ENCODE measurements at places on chromosomes 1 and 21. TPM values are rescaled to one million over a fixed set of nuclear protein-coding genes. Genes with fewer than 3 reads are reported as not detected.
A peak's percentile ranks its signal among the peaks of the same experiment; 100 is the strongest.

SCAF4 gene
- 70.6 TPM for total RNA-seq

CTNNBIP1 gene
- total RNA-seq = 5.9 TPM

LAMC2 gene
- total RNA-seq = 0.22 TPM

CLDN17 gene
- total RNA-seq = not detected

RGS7 gene
- total RNA-seq = not detected

DNA sequence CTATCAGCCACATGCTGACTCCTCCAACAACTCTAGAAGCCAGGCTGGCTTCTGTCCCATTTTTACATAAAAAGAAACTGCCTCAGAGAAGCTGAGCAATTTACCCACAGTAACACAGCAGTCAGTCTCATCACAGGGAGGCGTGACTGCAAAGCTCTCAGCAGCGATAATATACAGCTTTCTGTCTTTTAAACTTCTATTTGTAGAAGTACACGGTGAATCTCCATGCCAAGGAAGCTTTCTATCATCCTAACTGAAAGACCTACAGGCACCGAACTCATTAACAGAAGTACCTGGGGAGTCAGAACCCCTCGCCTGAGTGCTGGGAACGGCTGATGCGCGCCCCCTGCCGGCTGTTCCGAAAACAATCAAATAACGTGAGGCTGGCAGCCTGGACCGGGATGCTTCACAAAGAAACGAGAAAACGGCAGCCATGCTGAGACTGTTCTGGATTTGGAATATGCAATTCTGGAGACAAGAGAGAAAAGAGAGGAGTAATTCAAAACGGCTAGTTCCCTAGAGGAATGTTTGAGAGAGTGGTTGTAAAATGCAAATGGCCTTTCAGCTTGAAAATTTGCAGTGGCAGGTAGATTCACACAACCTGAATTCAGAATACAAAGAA is 43.5 kb upstream of the RAB4A start:
- H3K4me1 ChIP-seq = peaks cover 11% of the 10 kb centered on the region
- peaks cover 15% of the 10 kb centered on the region for H3K27me3 ChIP-seq
- H3K27ac ChIP-seq = no peak overlapping the region
- peak; percentile 66 for DNase-seq
- H3K36me3 ChIP-seq = no peaks in the 10 kb centered on the region
- H3K4me3 ChIP-seq = no peak overlapping the region

- no peak overlapping the region for H3K27ac ChIP-seq
- H3K27me3 ChIP-seq = peaks cover 4% of the 10 kb centered on the region
- H3K36me3 ChIP-seq = peaks cover 1% of the 10 kb centered on the region
- H3K4me3 ChIP-seq = no peak overlapping the region
These were observed 5.4 kb upstream of the PRDM15 start for GRCh38 chr21:41884501-41885030.

DNA sequence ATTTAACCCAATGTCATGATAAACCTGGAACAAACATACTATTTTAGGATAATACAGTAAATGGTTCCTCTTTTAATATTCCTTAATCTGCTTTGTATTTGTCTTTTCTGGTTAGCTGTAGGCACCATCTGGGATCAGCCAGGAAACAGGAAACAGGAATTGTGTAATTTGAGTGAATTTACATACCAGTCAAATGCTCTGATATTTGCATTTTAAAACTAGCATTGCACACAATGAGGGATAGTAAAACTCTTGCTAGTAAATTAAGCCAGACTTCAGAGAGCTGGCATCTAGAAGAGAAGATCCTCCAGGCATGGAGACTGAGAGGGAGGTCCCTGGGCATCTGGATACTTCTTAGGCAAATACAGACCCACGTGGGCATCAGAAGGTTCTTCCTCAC is 103.5 kb downstream of the HMCN1 start:
- H3K27me3 ChIP-seq = no peaks in the 10 kb centered on the region
- no peaks in the 10 kb centered on the region for H3K4me1 ChIP-seq
- H3K27ac ChIP-seq = no peak overlapping the region
- no peak overlapping the region for H3K4me3 ChIP-seq

- no peak overlapping the region for H3K27ac ChIP-seq
- H3K4me1 ChIP-seq = no peaks in the 10 kb centered on the region
- no peaks in the 10 kb centered on the region for H3K36me3 ChIP-seq
- H3K27me3 ChIP-seq = no peaks in the 10 kb centered on the region
- H3K4me3 ChIP-seq = no peak overlapping the region
These were observed 119.6 kb downstream of the ACTL8 start for GRCh38 chr1:17874710-17875109.

DNA sequence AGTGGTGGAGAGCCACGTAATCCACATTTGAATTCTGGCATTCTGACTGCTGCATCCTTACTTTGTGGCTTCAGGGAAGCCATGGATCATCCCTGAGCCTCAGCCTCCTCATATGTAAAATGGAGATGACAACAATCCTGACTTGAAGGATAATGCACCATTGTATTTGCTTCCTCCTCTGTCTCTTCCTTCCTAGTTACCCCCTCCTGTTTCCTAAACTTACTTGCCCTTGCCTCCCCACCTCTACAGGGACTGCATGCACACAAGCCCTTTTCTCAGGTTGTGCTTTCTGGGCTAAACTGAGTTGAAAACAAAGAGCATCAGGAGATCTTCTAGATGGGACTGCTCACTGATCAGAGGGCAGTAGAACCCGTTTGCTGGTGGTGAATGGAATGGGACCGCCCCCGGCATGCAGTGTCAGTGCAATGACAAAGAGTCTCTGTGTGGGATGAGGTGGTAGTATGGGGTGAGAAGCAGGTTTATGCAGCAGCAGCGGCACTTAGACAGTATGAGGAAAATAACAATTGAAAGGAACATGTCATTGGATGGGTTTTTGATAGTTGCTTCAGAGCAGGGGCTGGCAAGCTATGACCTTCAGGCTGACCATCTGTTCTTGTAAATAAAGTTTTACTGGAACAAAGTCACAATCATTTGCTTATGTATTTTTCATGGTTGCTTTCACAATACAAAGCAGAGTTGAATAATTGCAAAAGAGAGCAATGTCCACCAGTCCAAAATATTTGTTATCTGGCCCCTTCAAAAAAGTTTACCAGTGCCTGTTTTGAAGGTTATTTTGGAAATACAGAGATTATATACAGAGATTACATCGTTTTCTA is 6.1 kb upstream of the ADAMTS1 start:
- H3K27me3 ChIP-seq = peaks cover 29% of the 10 kb centered on the region
- no peak overlapping the region for H3K27ac ChIP-seq
- no peak overlapping the region for H3K4me3 ChIP-seq

GRCh38 chr1:54557671-54558355 is 9.8 kb downstream of the ACOT11 start:
- H3K36me3 ChIP-seq = no peaks in the 10 kb centered on the region
- no peak overlapping the region for H3K27ac ChIP-seq
- H3K4me3 ChIP-seq = no peak overlapping the region
- no peaks in the 10 kb centered on the region for H3K4me1 ChIP-seq
- no peak for DNase-seq

GRCh38 chr1:77146270-77146669 is 73.0 kb downstream of the PIGK start:
- H3K27me3 ChIP-seq = no peaks in the 10 kb centered on the region
- H3K4me3 ChIP-seq = no peak overlapping the region
- H3K36me3 ChIP-seq = no peaks in the 10 kb centered on the region
- no peak for DNase-seq
- H3K4me1 ChIP-seq = no peaks in the 10 kb centered on the region
- H3K27ac ChIP-seq = no peak overlapping the region

- peaks cover 33% of the 10 kb centered on the region for H3K4me1 ChIP-seq
- H3K36me3 ChIP-seq = peaks cover 11% of the 10 kb centered on the region
- no peak overlapping the region for H3K4me3 ChIP-seq
- H3K27me3 ChIP-seq = no peaks in the 10 kb centered on the region
- no peak for DNase-seq
- no peak overlapping the region for H3K27ac ChIP-seq
These were observed 46.4 kb downstream of the TMCC2 start for GRCh38 chr1:205274041-205274691.

DNA sequence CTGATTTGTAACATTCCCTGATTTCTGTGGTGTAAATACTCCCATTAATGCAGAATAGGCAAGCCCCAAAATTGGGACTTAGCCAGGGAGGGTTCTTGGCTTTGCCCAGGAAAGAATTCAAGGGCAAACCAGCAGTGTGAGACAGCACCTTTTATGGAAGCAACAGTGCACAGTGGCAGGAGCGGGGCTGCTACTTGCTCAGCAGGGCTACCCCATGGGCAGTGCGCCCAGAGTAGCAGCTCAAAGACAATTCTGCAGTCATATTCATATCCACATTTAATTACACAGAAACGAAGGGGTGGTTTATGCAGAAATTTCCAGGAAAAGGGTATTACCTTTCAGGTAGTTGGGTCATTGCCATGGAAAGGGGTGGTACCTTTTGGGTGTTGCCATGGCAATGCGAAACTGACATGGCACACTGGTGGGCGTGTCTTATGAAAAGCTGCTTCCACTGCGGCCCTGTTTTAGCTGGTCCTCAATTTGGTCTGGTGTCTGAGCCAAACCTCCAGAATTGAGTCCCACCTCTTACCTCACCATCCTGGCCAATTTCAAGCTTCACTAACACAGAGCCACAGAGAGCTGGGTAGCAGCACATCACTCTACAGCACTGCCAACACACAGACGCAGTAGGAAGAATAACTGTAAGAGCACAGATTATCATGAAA is 35.9 kb downstream of the FHAD1 start:
- no peaks in the 10 kb centered on the region for H3K36me3 ChIP-seq
- DNase-seq = no peak
- no peaks in the 10 kb centered on the region for H3K4me1 ChIP-seq
- H3K27me3 ChIP-seq = peaks cover 12% of the 10 kb centered on the region

DNA sequence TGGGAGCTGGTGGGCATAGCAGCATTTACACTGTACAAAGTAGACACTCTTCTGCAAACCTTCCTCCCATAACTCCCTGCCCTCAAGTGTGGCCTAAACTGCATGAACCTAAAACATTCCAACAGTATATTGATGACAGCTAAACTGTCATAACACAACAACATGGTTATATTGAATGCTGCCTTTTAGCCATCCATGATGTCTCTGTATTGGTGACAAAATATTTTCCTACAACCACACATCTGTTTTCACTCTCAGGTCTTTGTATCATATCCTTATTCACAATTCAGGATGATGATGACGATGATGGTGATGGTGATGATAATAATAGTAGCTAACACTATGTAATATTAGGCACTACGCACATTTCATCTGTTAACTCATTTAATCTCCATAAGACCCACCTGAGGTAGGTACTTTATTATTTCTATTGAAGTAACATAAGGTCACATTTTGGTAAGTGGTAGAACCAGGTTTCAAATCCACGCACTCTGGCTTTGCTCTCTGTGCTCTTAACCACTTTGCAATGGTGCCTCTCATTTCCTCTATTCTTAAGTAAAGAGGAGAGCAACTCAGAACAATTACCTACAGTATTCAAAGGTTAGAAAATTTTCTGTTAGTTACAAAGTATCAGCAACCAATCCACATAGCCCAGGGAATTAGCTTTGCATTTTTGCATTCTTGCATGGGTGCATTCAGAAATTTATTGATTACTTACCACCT is 185.1 kb upstream of the LMO4 start:
- peaks cover 17% of the 10 kb centered on the region for H3K27me3 ChIP-seq
- H3K27ac ChIP-seq = no peak overlapping the region
- H3K36me3 ChIP-seq = no peaks in the 10 kb centered on the region
- no peak overlapping the region for H3K4me3 ChIP-seq
- no peaks in the 10 kb centered on the region for H3K4me1 ChIP-seq

DNA sequence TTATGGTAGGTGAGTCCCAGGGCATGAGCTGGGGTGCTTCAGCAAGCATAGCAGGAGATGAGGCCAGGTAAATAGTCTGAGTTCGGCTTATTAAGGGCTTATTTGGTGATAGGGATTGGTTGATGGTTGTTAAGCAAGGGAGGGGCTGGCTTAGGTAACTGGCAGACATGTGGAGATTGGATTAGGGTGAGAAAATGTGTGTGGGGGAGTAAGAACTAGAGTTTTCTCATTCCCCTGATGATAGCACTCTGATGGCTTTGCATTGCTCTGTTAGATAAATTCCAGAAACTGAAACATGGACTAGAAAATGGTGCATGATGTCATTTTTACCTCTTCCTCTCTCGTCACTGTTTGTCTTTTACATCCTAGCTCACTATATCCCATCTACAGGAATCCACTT is 53.6 kb downstream of the FGGY start:
- no peak overlapping the region for H3K4me3 ChIP-seq
- H3K4me1 ChIP-seq = peaks cover 41% of the 10 kb centered on the region
- peaks cover 15% of the 10 kb centered on the region for H3K36me3 ChIP-seq
- H3K27me3 ChIP-seq = no peaks in the 10 kb centered on the region
- H3K27ac ChIP-seq = no peak overlapping the region
- no peak for DNase-seq

- peaks cover 22% of the 10 kb centered on the region for H3K4me1 ChIP-seq
- no peak for DNase-seq
- H3K27ac ChIP-seq = no peak overlapping the region
- H3K27me3 ChIP-seq = peaks cover 25% of the 10 kb centered on the region
- H3K36me3 ChIP-seq = no peaks in the 10 kb centered on the region
- peak overlapping the region; percentile 91 for H3K4me3 ChIP-seq
These were observed 112.5 kb upstream of the NBPF11 start for GRCh38 chr1:148264374-148265276.

DNA sequence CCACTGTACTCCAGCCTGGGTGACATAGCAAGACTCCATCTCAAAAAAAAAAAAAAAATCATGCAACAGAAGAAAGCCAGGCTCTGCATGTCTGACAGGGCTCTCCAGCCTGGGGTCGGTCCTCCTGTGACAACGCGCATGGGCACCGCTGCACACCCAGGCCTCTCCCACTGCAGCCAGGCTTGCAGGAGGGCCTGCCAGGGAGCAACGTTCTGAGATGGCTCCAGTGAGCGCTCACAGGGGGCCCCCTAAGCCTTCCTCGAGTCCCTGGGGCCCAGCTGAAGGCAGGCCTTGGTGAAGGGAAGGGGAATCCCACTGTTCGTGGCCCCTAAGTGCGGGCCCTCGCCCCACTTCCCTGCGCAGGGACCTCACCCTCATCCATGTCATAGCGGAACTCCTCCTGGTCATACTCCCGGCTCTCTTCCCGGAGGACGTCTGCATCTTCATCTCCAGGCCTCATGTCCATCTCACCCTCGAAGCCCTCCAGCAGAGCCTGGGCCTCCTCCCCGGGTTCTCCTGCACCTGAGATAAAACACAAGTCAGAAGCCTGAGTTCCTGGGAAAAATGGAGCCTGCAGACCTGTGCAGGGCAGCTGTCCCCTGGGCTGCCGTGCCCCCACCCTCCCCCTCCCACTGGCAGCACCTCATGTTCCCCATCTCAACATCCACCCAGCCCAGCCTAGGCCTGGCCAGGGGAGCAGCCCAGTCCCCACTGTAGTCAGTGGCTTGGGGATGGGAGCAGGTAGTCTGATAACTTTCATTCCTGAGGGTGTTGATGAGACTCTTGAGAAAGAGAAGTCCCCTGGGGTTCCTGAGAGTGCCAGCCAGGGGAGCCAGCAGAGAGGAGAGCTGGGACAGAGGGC is 20.3 kb downstream of the RSPH1 start:
- DNase-seq = no peak
- no peaks in the 10 kb centered on the region for H3K36me3 ChIP-seq
- no peak overlapping the region for H3K27ac ChIP-seq
- peaks cover 7% of the 10 kb centered on the region for H3K27me3 ChIP-seq
- H3K4me3 ChIP-seq = no peak overlapping the region

- no peaks in the 10 kb centered on the region for H3K4me1 ChIP-seq
- no peak overlapping the region for H3K4me3 ChIP-seq
- peaks cover 12% of the 10 kb centered on the region for H3K27me3 ChIP-seq
These were observed 1.2 kb upstream of the ARHGEF16 start for GRCh38 chr1:3453203-3453761.
